Ovary (tissue), 10 donors: ENCODE measurements at places on chromosomes 5 and 9. TPM values are rescaled to one million over a fixed set of nuclear protein-coding genes. Genes with fewer than 3 reads are reported as not detected.

DNA sequence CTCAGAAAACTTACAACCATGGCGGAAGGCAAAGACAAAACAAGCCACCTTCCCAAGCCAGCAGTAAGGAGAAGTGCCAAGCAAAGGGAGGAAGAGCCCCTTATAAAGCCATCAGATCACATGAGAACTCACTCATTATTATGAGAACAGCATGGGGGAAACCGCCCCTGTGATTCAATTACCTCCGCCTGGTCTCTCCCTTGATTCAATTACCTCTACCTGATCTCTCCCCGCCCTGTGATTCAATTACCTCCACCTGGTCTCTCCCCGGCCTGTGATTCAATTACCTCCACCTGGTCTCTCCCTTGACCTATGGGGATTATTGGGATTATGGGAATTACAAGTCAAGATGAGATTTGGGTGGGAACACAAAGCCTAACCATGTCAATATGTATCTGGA lies 467.3 kb upstream of the FTMT start:
- DNase-seq: no peak

- DNase-seq: no peak
These were observed 8.9 kb upstream of the RAB14 start for GRCh38 chr9:121210536-121210935.

DNA sequence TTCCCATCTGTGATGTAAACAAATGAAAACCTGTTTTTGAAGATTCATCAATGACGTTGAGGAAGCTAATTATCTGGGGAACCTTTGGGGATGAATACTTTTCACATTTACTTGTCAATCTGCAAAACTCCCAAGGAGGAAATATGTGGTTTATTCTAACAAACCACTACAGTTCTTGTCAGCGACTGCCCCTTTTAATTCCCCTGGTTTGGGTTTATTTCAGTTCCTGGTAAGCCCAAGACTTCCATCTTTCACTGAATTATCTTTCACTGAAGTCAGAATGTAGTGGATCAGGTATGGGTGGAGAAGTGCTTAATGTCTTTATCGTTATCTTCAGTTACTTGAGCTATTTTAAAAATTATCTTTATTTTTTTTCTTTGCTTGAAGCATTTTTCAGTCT lies 40.2 kb downstream of the TLR4 start:
- DNase-seq: no peak

DNA sequence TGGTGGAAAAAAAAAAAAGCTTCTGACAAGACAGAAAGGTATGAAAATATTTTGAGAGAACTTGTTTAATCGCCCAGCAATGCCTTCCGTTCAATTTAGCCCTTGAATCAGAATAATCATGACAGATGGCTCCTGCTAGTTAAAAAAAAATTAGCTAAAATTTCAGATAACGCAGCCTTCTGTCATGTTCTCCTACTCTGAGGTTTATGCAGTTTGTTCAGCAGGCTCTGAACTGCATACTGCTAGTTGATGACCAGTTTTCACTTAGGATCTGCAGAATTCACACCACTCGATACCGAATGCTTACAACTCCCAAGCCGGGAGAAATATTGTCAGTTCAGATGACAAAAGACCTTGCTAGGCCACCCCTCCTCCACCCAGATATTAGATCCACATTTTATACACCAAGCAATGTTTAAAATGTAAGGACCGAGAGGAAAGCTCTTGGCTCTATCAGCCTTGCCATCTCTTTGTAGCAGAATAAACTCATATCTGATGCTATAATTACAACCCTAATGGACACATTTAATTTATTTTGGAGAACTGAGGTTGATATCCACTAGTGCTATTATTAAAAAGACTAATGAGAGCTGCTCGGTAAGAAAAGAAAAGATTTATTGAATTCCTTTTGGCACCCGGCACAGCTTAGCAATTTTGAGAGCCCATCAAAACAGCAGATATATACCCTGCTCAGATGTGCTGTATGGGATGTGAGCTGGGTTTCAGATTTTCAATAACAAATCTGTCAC lies 322.8 kb downstream of the GLIS3 start:
- DNase-seq: no peak

- DNase-seq: no peak
These were observed 52.1 kb downstream of the SSBP2 start for GRCh38 chr5:81698813-81699212.

DNA sequence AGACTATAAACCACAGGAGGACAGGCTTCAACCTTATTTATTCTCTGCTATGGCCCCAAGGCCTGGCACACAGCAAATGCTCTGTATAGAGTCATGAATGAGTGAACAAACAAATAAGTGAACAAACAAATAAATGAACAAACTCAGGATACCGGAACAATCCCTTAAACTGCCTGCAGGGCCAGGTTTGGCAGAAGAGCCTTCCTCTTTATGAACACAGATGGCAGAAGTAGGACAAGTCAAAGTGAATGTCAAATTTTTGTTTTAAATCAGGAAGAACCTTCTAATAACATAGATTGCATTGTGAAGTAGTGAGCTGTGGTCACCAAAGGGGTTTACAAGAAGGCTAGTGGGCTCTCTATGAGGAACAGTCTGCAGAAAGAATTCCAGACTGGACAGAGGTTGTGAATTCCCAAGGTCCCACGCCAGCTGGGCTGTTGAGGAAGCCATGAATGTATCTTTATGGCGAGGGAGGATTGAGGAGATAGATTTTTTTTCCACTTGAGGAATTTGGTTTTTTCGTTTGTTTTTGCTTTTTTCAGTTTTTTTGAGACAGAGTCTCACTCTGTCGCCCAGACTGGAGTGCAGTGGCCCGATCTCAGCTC lies 30.3 kb upstream of the STING1 start:
- no peak for DNase-seq

DNA sequence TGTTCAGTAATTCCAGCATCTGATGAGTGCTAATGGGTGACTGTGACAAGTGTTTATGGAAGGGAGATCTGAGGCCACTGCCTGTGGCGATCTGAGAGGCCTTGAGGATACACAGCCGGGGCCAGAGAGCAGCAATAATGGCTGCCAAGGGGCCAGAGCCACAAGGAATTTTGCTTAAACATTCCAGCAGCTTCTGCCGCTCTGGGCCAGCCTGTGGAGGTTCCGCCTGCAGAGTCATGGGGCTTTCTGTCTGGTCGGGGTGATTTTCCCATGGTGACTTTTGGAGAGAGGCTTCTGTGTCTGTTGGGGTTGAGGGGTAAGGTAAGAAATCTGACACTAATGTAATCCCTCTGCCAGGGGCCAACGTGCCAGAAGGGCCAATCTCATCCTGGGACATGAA lies 353.5 kb downstream of the ADAMTS6 start:
- DNase-seq: no peak

GRCh38 chr9:87035879-87036278 lies 88.6 kb upstream of the GAS1 start:
- no peak for DNase-seq

- DNase-seq: no peak
These were observed 49.6 kb upstream of the CCL21 start for GRCh38 chr9:34759432-34760134.

DNA sequence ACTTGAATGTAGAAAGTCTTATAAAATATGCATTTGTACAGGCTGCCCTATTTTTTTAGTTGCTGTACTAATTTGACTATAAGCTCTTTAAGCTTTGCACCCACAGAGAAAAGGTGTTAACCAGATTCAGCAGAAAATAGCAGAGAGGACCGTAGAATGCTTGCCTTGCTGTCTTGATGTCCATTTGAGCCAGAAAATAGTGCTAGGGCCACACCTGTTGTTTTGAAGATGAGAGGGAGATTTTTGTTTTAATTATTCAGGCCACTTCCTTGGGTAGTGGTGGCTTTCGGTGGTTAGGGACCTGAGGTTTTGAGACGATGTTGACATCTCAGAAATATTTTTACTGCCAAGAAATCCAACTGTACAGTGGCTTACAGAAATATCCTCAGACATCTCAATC lies 196.0 kb downstream of the SPATA31D1 start:
- DNase-seq: no peak

DNA sequence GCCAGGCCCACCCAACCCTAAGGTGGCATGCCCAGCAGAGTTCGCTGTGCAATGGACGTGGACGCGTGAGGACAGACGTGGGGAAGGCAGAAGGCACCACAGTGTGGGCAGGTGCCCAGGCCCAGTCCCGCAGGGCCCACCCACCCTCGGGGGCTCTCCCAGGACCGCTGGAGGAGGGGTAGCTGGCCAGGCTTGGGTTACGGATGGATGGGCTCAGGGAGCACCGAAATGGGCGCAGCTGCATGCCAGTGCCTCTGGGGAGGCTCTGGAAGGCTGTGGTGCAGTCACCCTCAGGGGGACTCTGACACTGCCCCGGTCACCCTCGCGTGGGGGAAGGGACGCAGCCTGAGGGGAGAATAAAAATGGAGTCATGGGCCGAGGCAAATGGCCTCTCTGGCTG lies 9.6 kb upstream of the GPSM1 start:
- DNase-seq: no peak

DNA sequence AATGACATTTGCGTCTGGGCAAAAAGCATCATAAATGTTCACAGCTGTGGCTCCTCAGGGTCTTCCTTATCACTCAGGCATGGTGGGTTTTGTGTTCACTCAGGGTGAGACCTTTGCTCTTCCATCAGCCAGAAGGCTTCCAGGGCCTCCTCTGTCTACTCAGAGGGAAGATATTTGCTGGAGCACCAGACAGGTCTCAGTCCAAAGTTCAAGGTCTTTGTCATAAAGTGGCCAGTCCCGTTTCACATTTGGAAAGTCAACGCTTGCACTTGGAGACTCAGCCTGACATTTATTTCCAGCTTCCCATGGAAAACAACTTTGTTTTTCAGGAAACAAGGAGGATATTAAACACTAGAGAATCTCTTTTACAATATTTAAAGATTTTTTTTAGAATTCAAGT lies 12.2 kb upstream of the CARTPT start:
- DNase-seq: no peak

- DNase-seq: no peak
These were observed 35.2 kb downstream of the NCS1 start for GRCh38 chr9:130207241-130207992.

DNA sequence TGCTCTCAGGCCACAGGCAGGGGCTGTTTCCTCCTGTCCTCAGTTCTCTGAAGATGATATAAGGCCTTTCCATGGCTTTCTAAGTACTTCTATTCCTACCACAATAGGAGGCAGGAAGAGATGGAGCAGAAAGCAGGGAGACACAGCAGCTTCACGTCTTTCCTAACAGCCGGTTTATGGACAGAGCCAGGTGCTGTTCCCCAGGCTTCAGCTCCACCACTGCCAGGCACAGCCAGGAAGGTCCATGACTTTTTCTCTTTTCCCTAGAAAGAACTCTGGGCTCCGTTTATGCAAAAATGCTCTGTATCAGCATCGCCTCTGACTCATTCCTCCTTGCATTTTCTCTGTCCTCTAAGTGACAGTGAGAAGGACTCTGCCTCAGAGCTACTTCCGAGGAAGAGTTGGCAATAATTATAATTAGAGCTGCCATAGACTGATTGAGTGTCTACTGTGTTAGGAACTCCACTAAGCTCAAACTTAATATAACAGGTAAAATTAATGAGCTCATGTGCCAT lies 478.5 kb downstream of the RASEF start:
- no peak for DNase-seq

GRCh38 chr5:161691911-161692310 lies 6.4 kb downstream of the GABRA6 start:
- DNase-seq: no peak

GRCh38 chr5:130836729-130837649 lies 328.1 kb downstream of the HINT1 start:
- DNase-seq: no peak

DNA sequence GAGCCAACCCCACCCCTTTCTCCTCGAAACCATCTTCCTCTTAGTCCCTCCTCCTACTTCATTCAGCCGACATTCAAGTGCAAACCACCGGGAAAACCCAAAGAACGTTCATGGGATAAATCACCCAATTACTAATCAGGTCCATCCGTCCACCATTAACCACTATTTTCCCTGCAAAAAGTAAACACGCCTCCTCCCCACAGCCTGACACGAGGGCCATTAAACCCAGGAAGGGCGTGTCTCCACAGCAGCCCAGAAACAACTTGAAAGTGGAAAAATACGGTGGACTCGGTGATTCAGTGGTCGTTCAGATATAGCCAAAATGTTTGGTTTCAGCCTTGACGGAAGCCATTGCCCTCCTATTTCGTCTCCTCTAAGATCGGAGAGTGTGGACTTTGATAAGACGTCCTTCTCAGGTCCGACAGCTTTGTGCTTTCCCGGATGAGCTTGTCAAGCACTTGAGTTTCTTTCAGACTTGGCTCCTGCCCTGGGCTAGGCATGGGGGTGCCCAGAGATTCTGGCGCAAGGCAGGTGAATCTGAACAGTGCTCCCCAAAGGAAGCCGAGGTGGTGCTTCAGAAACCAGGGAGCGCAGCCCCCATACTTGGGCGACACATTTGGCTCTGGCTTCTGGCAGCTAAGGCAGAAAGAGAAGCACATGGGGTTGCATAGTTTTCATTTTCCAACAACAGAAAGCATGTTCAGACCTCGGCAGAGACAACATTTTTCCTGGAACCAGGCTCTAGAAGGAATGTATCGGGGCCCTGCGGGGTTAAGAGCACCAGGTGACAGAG lies 56.6 kb downstream of the SMIM23 start:
- DNase-seq: no peak

DNA sequence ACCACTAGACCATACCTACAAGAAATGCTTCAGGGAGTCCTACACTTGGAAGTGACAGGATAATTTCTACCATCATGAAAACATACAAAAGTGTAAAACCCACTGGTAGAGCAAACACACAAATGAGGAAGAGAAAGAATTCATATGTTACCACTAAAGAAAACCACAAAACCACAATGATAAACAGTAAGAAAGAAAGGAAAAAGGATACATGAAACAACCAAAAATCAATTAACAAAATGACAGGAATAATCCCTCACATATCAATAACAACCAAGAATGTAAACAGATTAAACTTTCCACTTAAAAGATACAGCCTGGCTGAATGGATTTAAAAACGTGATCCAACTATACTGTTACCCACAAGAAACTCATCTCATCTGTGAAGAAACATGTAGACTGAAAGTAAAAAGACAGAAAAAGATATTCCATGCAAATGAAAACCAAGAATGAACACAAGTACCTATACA lies 83.4 kb downstream of the LPAR1 start:
- DNase-seq: no peak

- no peak for DNase-seq
These were observed 29.8 kb upstream of the SLC6A3 start for GRCh38 chr5:1474866-1475543.

- no peak for DNase-seq
These were observed 104.3 kb upstream of the PITX1 start for GRCh38 chr5:135138116-135138850.

- DNase-seq: no peak
These were observed 1041.1 kb upstream of the COX7C start for GRCh38 chr5:85576666-85577065.

GRCh38 chr9:123820139-123820538 lies 109.8 kb downstream of the DENND1A start:
- no peak for DNase-seq

Gene SLC6A7
- not detected for total RNA-seq

Gene PCDHB11
- total RNA-seq: 2.5 TPM

Gene GABRA1
- not detected for total RNA-seq

Gene IFNB1
- not detected for total RNA-seq

Gene IFT74
- total RNA-seq: 16.2 TPM

Gene RLN2
- not detected for total RNA-seq

Gene GAS1
- total RNA-seq: 79.6 TPM

Gene IL4
- not detected for total RNA-seq

Gene TMEM203
- 40.8 TPM for total RNA-seq

Gene ADGRD2
- not detected for total RNA-seq

Gene AQP7
- total RNA-seq: 2.5 TPM
